ENCODE measurements at places on chromosomes 4 and X. TPM values are rescaled to one million over a fixed set of nuclear protein-coding genes. Genes with fewer than 3 reads are reported as not detected.

The POU3F4 gene
- total RNA-seq, result 0.53 TPM

The FAM133A gene
- total RNA-seq, result 0.11 TPM

The TMPRSS11B gene
- total RNA-seq, result not detected

The GSTCD gene
- total RNA-seq, result 26.3 TPM

The GLOD5 gene
- not detected for total RNA-seq

The NALF2 gene
- 3.4 TPM for total RNA-seq

The CEP44 gene
- total RNA-seq, result 16.1 TPM

The ADGRG4 gene
- total RNA-seq, result 3.9 TPM

The DDIT4L gene
- 2.6 TPM for total RNA-seq

The FAM47E gene
- 3.4 TPM for total RNA-seq

The STATH gene
- total RNA-seq, result not detected

The NLGN3 gene
- total RNA-seq, result 5.9 TPM

The BOD1L1 gene
- total RNA-seq, result 42.1 TPM
